NCI-H526 (cell line): ENCODE measurements at places on chromosomes 1 and 21.

- no peak for DNase-seq
These were observed 87.5 kb upstream of the ZBTB18 start for GRCh38 chr1:243963571-243963970.

DNA sequence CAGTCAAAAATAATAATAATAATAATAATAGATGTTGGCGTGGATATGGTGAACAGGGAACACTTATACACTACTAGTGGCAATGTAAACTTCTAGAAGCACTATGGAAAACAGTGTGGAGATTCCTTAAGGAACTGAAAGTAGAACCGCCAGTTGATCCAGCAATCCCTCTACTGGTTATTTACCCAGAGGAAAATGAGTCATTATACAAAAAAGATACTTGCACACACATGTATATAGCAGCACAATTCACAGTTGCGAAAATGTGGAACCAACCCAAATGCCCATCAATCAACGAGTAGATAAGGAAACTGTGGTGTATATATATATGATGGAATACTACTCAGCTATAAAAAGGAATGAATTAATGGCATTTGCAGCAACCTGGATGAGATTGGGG lies 176.0 kb downstream of the PLPP3 start:
- no peak for DNase-seq

DNA sequence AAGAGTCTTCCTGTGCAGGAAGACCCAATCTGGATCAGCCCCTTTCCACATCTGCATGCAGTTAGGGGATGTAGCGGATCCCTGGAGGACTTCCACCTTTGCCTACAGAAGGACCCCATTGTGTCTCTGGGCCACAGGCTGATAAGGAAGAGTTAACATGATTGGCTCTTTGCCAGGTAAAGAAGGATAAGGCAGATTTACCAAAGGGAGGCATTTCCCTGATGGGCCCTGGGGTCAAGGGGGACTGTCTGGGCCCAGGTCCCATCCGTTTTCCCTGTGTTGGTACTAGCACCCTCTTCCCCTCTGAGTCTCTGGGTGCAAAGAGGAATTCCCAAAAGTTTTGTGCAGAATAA lies 29.1 kb downstream of the SLC26A9 start:
- no peak for DNase-seq

DNA sequence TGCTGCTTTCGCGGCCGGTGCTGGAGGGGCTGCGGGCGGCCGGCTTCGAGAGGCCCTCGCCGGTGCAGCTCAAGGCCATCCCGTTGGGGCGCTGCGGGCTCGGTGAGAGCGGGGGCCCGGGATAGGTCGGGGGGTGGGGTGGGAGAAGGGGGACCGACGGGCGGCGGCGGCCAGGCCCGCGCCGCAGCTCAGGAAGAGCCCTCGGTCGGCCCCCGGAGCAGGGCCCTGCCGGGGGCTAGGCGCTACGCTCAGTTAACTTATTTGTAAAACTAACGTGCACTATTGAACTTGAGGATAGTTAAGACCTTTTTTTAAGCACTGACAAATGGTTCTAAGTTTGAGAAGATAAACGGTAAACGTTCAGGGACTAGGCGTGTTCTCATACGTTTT lies 418 bp downstream of the DDX20 start:
- DNase-seq: no peak

- no peak for DNase-seq
These were observed 15.1 kb upstream of the AIM2 start for GRCh38 chr1:159091607-159092031.

DNA sequence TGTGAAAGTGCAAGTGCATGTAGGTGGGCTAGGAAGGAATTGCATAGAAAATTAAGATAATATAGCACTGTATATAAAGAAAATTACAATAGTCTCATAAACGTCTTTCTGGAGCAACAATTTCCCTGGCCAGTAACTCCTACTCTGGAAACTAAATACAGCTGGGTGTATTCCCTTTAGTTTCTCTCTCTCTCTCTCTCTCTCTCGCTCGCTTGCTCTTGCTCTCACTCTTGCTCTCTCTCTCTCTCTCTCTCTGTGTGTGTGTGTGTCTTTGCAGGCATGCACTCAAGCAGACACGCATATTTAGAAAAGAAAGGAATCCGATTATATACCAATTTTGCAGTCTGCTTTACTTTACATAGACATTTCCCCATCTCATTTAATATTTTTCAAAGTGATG lies 14.7 kb downstream of the S100A10 start:
- DNase-seq: no peak

GRCh38 chr1:212281590-212281989 lies 3.6 kb upstream of the PPP2R5A start:
- no peak for DNase-seq
